ENCODE measurements at places on chromosomes 5 and 9.

- peak; percentile 76 for DNase-seq
Measured at GRCh38 chr5:175478384-175479124, at the start of gene SFXN1. Gene SFXN1, plus strand, starts transcription at chr5:175478560. Its CDS starts 13,544 bp downstream, at chr5:175492104.

DNA sequence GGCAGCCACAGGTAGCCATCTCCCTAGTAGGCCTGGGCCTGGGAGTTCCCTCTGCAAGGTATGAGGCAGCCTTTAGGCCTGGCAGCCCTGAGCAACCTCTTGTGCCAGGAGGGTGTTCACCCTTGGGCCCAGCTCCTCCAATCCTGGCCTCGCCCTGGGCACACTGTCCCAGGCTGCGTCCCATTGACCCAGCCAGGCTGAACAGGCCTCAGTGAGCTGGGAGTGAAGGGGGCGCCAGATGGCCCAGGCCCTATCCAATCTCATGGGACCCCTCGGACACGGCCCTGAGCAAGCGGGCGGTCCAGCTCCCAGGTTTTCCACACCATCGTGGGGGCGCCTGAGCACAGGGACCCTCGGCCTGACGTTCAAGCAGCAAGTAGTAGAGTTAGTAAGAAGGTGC, 14.5 kb downstream of the SH3GLB2 start:
- DNase-seq, result no peak

DNA sequence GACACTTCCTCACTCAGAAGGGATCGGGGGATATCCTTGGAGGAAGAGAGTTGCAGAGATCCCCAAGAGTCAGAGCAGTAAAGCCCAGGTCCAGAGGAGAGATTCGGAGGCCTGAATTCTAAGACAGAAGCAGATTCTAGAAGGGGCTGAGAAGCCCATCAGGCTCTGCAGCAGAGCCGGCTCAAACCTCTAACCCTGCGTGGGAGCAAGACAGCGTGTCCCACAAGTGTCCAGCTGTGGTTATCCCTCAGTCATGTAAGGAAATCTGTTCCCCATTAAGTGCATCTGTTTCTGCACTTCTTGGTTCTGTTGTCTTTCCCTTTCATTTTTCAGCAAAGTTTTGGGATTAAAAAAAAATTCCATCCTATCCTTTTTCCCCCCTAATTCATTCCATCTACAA, 4.8 kb upstream of the DIAPH1 start:
- no peak for DNase-seq

- DNase-seq, result no peak
Measured at GRCh38 chr9:71145179-71145578, 23.8 kb upstream of the TRPM3 start.

DNA sequence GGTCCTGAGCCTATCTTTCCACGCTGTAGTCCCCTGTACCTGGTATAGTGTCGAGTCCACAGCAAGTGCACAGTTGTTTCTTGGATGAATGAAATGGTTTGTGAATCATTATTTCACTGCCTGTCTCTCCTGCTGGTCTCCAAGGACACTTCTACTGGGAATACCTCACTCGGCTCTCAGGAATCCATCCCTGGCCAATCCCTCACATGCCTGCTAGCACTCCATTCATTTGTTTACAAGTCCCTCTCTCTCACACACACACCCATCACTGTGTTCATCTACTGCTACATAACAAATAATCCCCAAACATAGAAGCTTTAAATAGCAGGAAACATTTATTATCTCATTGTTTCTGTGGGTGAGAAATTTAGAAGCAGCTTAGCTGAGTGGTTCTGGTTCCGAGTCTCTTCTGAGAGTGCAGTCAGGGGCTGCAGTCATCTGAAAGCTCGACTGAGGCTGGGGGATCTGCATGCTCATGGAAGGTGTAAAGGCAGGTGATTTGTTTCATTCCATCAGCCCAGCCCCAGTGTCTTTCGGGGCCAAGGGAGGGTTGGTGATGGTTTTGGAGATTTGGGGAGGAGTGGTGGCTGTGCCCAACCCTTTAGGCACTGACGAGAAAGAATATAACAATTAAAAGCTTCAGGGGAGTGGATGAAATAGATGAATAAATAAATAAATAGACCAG, 132.7 kb upstream of the IER5L start:
- DNase-seq, result no peak

GRCh38 chr9:5499889-5500398, 10.4 kb upstream of the PDCD1LG2 start:
- DNase-seq, result no peak

DNA sequence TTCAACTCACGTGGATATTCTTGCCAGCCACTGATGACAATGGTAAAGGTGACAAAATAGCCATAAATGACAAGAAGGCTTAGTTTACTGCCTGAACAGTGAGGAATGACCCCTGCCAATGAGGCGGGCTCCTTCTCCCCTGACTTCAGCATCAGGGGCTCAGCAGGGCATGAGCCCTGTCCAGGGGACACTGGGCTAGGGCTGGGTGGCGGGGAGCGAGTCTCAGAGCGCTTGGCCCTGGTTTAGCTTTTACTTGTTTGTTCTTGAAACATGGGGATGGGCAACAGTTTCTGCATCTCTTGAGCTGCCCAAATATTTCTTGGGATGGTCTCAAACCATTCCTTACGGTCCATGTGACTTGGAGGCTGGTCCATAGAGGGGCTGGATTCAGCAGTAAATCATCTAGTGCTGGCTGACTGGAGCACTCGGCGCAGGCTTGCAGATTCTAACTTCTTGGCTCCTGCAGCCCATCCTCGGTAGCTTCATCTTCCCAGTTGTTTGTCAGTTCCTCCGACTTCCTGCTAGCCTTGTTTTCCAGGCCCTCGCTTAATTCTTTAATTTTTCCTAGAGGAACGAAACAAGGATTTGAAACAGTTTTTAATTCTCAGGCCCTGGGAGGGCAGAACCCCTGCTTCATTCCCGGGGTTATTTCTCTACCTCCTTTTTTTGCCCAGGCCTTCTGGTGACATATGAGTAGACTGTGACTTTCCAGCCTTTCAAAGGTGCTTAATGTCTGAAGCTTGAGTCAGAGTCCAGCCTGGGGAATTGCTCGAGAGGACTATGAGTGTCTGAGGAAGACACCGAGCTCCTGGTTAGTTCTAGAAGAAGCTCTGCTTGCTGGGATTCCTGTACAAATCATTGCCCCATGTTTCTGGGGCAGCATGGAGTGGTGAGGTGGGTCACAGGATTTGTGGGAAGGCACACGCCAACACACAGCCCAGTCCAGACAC, 4.5 kb upstream of the HMCN2 start:
- no peak for DNase-seq

- DNase-seq, result no peak
Measured at GRCh38 chr5:135501965-135502364, 33.8 kb downstream of the NEUROG1 start.

DNA sequence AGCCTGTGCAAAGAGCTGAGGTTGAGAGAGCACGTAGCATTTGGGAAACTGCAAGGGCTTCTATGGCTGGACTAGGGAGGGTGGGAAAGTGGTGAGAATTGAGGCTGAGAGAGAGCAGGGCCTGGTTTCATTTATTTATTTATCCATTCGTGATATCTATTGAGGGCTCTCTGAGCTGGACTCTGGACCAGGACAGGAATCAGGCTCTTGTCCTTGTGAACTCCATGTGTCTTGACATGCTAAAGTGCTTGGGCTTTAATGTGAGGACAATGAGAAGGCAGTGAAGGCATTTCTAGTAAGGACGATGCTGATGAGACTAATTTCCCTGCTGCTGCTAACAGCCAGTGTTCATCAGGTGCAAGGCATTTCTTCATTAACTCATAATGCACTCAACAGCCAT, 95.9 kb upstream of the KLF4 start:
- DNase-seq, result no peak

DNA sequence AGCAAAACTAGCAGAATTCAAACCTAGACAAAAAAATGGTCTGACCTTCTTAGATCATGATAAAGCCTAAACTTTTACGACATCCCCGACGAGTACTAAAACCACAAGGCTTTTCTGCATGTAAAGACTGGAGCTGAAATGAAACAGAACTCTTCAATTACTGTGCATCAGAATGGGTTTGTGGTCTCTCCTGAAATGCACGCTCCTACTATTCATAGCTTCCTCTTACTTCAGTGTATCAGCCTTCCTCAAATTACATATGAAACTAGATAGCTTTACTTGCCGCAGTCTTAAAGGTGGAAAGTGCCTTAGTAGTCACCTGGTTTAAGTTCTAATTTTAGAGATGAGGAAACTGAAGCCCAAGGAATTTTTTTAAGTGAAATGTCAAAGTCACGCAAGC, 24.6 kb upstream of the MED10 start:
- DNase-seq, result no peak

All from prostate gland (tissue), 2 donors.